Endothelial cell (in vitro differentiated cells): ENCODE measurements at places on chromosomes 6 and 20.

DNA sequence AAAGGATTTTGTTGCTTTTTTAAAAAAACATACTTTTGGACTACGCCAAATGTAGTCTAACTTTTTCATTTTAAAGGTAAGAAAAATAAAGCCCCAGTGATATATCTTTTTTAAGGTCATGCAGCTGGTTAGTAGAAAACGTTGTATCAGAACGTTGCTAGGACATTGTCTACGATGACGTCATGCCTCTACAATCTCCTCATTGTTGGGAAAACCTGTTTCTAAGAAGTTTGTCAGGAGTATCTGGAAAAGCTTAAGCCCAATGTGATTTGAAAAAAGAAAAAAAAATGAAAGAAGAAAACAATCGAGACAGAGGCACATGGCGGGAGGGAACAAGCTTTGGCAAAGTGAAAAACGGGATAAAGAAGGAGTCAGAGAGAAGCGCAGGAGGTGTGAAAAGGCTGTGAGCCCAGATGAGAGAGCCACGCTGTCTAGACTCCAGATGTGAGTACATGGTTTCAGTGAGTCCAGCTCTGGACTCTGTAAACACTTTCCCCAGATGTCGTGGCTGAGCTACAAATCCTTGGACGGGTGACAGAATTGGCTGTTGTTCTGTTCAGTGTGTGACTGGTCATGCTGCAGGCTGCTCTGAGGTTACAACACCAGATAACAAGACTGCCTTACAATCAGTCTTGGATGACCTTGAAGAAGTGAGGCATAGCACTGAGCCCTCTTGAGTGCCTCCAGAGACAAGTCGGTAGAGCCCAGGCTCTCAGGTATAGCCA, 656.7 kb upstream of the ID4 start:
- DNase-seq: no peak

DNA sequence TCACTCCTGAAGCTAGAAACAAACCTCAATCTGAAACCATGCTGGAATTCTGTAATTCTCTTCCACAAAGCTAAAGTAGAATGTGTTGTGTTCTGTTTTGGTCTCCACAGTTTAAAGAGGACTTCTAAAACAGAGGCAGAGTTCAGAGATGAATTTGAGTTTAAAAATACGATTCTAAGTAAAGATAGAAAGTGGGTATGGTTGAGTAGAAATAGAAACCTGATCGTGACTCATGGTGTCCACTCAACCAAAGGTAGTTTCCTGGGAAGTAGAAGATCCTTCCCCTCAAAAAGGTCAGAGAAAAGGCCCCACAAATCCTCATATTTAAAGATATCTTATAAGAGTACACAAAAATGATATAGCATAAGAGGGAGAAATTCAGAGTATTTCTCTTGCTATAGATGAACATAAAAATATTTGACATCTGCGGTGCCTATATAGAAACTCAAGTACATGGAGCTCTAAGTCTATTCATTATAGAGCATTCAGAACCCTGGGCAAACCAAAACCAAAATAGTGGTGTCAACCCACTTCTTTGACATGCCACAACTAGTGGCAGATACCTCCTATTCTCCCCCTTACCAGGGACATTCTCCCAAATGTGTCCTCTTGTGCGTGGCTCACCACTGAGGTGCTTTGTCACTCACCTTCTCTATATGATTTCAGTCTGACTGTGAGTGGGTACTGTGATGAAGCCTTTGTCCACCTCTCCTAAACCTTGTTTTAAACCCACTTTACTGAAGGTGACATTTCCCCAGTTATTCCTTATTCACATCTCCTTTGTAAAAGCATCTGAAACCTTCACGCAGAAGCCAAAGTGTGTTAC, 84.5 kb downstream of the PLCB1 start:
- DNase-seq: no peak

DNA sequence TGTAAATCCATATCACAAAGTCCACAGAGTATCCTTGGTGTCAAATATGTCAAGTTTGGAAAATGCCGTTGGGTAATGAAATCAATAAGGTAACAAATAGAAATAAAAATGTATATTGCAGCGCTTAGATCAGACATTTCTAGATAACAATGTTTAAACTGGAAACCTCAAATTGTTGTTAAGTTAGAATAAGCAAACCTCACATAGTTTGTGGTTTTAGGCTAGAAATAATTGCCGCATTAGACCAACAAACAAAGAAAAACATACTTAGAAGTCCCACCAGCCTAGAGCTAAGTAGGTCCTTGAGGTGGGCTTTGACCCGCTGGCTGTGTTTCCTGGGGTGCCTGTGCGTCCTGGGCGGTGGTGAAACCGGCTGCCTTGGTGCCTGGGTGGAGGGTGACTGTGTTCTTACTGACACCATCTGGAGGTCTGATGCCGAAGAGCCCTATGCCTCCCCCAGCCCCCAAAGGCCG, 71.4 kb downstream of the DACT2 start:
- DNase-seq: no peak

GRCh38 chr6:92847988-92848387, 571.4 kb downstream of the EPHA7 start:
- no peak for DNase-seq

GRCh38 chr20:54525916-54526590, 50.7 kb downstream of the DOK5 start:
- DNase-seq: no peak

GRCh38 chr6:106735136-106735633, 105.8 kb downstream of the QRSL1 start:
- DNase-seq: no peak
